Stimulated activated CD8-positive, alpha-beta memory T cell treated with anti-CD3 and anti-CD28 coated beads, Interleukin-7, amount 100 ng/mL, for 4 hours (primary cell): ENCODE measurements at places on chromosomes 3 and 15.

- DNase-seq = no peak
These were observed 1.9 kb upstream of the BCL2A1 start for GRCh38 chr15:79972863-79973262.

DNA sequence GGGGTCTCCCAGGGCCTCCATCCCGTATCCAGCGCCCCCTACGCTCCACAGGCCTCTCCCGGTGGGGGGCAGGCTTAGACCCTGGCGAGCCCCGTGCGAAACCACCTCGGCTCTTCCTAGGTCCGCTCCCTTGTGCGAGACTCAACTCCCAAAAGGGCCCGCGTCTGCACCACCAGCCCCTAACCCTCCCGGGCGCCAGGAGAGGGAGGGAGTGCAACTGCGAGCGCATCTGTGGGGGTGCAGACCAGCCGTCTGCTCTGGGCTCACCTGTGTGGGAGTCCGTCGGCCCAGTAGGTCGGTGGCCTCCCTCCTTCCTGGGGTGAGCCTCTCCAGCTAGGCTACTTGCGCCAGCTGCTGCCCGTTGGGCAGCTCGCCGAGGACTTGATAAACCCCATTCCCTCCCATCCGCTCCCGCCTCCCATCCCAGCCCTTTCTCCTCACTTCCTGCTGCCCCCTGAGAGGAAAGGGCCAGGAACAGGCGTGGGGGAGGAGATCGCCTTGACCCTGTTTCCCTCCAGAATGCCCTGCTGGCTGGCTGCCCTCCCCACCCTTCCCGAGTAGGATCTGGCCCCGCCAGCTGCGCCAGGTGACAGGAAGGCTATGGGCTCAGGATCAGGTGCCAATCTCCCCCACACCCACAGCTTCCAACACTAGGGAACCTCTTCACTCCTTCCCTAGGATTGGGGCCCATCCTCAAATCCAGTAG, at the start of gene HYAL2:
TSS of gene HYAL2 (minus strand) at position 360 of the 706 bp plus-strand sequence. CDS start 2,256 bp downstream, outside the sequence.
- DNase-seq = no peak

DNA sequence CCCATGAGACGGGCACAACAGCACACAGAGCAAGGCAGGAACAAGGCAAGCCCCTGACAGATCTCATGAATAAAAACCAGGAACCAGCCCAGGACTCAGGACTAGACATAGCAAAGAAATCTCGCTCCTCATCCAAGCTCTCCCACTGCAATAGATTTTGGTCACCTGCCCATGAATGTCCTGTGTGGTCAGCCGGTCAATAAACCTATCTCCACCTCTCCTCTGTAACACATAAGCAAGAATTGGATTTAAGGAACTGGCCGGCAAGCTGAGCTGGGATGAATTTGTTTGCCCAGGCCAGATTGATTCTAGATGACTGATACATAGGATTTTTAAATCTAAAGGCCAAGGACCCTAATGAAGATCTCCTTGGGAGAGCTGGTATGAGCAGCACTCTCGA, 46.3 kb upstream of the SMAD3 start:
- DNase-seq = no peak

GRCh38 chr15:73972984-73973682, 19.0 kb downstream of the STOML1 start:
- peak; percentile 64 for DNase-seq

DNA sequence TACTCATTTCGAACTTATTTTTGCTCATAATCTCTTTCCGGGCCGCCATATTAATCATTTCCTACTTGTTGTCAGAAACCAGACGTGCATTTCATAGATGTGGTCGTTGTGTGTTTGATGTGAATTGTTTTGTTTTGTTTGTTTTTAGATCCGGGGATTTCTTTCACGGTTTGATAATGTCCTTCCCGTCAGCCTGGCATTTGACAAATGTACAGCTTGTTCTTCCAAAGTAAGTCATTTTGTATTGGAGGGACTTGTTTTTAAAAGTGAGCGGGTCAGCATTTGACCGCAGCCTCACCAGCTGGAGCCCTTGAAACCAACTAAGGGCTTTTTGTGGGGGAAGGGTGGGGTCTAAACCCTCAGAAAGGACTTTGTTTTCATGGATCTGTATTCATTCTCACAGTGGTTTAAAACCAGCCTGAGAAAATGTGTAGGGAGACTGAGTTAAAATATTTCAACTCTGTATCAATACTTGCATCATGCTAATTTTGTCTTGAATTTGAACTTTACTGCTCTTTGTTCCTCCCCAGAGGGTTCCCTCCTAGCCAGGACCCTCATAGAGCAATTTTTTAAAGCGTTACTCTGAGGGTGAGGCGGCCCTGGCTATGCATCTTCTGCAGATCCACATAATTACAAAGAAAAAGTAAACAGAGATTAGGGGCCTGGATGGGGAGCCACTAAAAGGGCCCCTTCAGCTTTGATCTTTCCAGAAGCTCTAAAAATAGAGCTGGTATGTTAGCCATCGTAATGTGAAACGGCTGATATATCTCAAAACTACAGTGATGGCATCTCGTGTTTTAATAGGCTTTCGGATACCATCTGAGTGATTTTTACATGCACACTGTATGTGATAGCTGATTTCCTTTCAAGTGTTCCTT, 107.9 kb downstream of the ATG7 start:
- DNase-seq = no peak

GRCh38 chr15:80259942-80260510, 8.0 kb upstream of the CTXND1 start:
- no peak for DNase-seq

DNA sequence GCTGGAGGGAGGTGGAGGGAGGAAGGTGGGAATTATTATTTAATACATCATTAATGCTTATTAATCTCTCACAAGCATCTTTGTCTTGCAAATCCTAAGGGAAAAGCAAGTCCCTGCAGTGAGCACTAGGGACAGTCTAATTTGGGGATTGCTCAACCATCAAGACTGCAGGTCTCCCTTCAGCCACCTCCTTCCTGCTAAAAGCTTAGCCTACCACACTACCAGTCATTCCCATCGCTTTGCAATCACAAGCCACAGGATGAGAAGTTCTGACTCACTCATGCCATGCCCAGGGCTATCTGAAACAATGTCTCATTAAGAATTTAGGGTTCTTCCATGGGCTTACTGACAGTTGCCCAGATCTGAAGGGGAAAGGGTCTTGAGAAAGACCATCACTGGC, 51.0 kb upstream of the EIF1B start:
- no peak for DNase-seq

- no peak for DNase-seq
These were observed 10.1 kb downstream of the ITGA11 start for GRCh38 chr15:68421798-68422402.

DNA sequence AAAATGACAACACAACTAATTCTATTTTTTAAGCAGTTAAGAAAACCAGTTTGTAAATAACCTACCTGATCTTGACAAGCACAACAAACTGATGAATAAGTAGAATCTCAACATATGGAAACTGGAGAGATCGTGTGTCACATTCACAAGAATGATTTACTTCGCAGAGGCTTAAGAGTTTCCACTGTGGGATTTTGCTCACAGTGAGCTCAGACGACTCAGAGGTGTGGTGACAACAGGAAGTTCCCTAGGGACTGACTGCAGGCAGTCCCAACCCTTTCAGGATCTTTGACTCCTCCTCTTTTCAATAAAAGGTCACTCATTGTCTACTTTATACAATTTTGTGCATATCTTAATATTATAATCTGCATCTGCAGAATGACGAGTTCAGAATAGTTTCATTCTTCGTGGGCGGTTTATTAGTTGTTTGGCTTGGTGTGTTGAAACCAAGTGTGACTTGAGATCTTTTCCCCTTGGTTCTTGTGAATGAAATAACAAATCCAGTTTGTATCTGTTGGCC, at the start of gene LIPH:
TSS of gene LIPH (minus strand) at position 231 of the 520 bp plus-strand sequence. CDS start at position 114, 117 bp downstream.
- DNase-seq = no peak

DNA sequence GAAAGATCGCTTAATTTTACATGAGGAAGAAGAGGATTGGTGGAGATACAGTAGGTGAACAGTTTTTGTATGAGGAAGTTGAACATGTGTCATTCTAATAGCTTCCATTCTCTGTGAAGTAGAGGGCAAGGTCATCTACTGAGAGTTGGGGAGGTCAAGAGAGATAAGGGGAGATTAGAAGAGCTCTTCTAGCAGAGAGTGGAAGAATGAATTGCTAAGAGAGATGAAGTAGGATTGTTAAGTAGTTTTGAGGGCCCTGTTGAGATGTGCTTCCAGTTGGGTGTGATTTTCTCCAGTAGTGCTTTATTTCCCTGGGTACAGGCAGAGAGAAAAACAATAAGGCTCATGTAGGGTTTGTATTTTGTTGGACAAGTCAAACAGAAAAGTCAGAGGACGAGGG, 5.2 kb downstream of the OPA1 start:
- no peak for DNase-seq

DNA sequence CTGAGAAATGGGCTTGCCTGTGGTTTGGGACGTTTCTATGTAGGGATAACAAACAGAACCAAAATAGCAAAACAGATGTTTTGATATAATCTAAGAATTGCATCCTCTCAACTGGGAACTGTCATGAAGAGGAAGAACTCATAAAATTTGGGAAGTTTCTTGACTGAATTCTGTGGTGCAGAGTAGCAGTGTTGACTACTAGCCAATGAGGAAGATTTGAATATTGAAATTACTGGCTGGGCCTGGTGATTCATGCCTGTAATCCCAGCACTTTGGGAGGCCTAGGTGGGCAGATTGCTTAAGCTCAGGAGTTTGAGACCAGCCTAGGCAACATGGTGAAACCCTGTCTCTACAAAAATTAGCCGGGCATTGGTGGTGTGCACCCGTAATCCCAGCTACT, 42.2 kb downstream of the ZNF609 start:
- DNase-seq = no peak

GRCh38 chr3:135803028-135803692, 162.4 kb upstream of the PPP2R3A start:
- DNase-seq = no peak

GRCh38 chr3:49454898-49455681, 15.0 kb upstream of the DAG1 start:
- no peak for DNase-seq

- DNase-seq = no peak
These were observed 871.8 kb upstream of the NR2F2 start for GRCh38 chr15:95458721-95459120.

- no peak for DNase-seq
These were observed 33.4 kb upstream of the STRIT1 start for GRCh38 chr3:155326901-155327300.

- no peak for DNase-seq
These were observed 226.8 kb downstream of the TBC1D5 start for GRCh38 chr3:17515445-17516234.

GRCh38 chr3:13544951-13545651, 3.8 kb upstream of the FBLN2 start:
- DNase-seq = no peak

- no peak for DNase-seq
These were observed 12.2 kb upstream of the SYNM start for GRCh38 chr15:99092554-99093172.

DNA sequence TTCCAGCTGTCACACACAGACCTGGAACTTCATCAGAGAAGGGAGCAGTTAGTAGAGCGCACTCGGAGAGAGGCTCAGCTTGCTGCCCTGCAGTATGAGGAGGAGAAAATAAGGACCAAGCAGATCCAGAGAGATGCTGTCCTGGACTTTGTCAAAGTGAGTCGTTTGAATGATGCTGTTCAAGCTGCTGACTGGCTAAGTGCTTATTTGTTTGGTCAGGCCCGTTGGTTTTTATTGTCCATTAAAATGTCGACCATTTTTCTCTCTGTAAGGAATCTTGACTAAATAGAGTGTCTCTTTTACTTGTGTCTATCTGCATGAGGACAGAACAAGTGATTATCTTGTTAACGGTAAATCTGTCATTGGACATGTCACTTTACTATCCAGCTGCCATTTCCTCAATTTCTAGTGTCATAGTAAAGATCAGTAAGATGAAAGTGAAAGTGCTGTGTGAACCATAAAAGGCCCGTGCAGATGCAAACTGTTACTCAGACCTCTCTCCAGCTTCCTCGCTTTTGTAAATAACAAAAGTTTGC, 56.9 kb downstream of the LRCH3 start:
- DNase-seq = no peak

DNA sequence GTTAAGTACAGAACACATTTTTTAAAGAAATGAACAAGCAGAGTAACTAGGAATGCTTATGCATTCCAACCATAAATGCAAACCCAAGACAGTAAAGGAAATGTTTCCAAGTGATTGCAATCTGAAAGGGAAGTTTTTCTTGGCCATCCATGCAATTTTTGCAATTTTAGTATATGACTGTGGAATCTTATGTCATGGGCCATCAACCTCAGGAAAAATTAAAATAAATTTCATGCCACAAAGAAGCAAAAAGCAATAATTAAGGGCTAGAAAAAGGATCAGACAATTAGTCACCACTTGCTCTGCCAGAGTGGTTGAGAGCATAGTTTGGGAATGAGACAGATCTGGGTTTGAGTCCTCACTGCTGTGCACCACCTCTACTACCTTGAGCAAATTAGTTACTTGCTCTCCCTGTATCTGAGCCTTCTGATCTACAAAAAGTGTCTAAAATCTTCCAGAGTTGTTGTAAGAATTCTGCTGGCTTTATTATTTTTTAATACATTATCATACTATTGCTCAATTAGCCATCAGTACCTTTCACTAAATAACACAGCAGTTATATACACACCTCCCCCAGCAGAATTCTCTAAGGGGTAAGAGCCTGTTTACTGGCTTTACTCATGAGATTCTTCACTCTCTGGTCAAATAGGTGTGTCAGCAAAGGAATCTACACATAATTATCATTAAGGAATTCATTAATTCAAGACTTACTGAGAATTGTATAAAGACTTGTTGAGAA, 49.7 kb upstream of the FBN1 start:
- DNase-seq = no peak

- DNase-seq = peak; percentile 79
These were observed at the start of gene LYSMD2 for GRCh38 chr15:51737522-51738305. LYSMD2 (minus strand) TSS chr15:51737655; CDS start chr15:51737622, 33 bp downstream.

GRCh38 chr3:88611826-88612326, 462.1 kb downstream of the C3orf38 start:
- DNase-seq = no peak

- no peak for DNase-seq
These were observed 180.4 kb upstream of the COL8A1 start for GRCh38 chr3:99458013-99458412.

- no peak for DNase-seq
These were observed 657.2 kb downstream of the FHIT start for GRCh38 chr3:60594025-60594424.

GRCh38 chr3:186784820-186785494, 1.6 kb downstream of the EIF4A2 start:
- no peak for DNase-seq

DNA sequence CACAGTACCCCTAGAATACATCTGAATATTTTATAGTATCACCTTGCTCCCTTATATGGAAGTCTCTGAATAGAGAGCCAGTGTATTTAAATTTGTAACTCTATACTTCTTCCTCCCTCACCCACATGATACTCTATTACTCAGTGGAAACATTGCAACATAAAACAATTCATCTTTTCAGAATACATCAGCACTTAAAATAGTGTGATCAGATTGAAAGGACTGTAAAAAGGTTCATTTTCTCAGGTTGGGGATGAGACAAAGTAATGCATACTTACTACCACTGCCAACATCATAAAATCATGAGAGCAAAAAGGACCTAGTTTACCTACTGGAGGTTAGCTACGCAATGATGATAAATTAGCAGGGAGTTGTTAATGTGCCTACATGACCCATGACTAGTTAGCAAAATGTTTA, 13.8 kb upstream of the THRB start:
- no peak for DNase-seq
